ENCODE measurements at places on chromosomes 2 and 18.

- no peak for DNase-seq
Observed at GRCh38 chr2:203453858-203454451, 81.1 kb downstream of the RAPH1 start.

- no peak for DNase-seq
Observed at GRCh38 chr18:10059610-10060468, 146.0 kb downstream of the VAPA start.

DNA sequence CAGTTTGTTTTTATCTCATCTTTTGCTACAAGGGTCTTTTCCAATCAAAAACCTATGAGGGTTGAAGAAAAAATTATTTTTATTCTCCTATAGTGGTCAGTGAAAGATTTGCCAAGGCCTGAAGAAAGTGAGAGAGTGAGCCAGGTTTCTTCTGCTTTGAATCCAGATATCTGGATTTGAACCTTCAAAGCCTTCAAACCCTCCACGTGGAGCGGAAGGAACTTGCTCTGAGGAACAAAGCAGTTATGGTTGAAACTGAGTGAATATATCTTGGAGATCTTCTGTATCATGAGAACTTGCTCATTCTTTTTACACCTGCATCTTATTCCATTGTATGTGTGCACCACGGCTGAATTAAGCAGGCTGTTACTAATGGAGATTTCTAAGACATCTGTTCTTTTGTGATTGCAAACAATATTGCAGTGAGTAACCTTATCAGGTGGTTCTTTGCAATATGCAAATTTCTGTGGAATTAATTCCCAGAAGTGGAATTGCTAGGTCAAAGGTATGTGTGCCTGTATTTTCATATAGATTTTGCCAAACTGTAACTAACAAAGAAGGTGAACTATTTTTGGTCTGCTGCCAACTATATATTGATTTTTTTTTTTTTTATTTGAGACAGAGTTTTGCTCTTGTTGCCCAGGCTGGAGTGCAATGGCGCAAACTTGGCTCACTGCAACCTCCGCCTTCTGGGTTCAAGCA lies 147.9 kb downstream of the B3GNT2 start:
- no peak for DNase-seq

GRCh38 chr18:72830109-72830508 lies 37.7 kb downstream of the NETO1 start:
- DNase-seq: no peak

DNA sequence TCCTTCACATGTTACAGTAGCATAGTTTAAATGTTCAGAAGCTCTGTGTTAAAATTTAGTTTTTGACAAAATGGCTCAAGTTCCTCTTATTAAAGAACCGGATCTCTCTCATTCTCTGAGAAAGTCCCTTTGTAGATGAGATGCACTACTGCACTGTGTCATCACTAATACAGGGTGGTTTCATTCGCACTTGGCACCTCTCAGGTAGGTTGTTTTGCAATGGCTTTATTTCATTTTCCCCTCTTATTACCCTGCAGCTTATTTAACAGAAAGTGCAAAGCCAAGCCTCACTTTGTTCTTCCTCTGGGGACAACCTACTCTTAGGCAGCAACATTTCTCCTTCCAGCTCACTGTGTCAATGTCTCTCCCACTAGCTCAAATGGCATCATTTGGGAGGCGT lies 185.1 kb downstream of the DLGAP1 start:
- DNase-seq: no peak

DNA sequence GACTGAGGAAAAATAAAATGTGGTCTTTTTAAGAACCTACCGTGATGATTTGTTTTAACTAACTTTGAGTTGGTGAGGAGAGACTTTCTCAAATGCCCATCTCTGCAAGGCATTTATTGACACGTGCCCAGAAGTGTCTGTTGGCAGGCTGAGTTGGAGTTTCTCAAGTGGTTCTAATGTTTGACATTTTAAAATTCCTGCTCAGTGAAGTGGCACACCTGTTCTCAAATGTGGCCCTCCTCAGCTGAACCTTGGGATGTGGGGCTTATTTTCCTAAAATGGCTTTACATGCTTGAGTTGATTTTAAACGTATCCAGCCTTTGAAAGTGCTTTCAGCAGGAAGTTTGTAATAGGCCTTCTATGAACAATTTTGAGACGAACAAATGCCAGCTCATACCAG lies 876 bp upstream of the CAVIN2 start:
- DNase-seq: no peak
